ENCODE measurements at places on chromosomes 5 and 9.

GRCh38 chr9:114346146-114346545 lies 16.5 kb downstream of the ORM2 start:
- no peak for DNase-seq

DNA sequence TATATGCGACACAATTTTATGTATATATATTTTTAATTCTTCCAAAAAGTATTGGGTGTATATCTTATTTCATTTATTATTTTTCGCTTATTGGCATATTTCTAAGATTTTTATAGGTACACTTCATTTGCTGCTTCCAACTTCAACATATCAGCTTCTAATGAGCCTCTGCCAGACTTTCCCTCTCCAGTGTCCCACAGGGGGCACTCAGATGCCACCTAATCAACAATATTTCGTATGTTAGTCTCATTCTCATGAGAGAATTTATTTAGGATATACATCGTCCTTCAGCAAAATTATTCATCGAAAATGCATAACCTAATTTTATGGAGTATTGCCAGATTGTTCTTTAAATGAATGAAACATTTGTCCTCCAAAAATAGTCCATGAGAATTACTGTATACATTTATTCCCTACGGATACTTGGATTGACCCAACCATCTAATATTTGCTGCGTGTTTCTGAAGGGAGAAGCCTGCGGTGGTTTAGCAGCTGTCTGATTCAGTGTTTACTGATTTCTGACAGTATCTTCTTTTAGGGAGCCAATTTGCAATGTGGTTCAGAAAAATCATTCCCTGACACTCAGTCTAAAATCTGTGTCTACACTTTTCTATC lies 100.6 kb upstream of the SELENOP start:
- peak; percentile 37 for DNase-seq

- DNase-seq = peak; percentile 19
These were observed 5.4 kb upstream of the TIFAB start for GRCh38 chr5:135457424-135458071.

GRCh38 chr5:14131855-14132503 lies 11.2 kb upstream of the TRIO start:
- no peak for DNase-seq

DNA sequence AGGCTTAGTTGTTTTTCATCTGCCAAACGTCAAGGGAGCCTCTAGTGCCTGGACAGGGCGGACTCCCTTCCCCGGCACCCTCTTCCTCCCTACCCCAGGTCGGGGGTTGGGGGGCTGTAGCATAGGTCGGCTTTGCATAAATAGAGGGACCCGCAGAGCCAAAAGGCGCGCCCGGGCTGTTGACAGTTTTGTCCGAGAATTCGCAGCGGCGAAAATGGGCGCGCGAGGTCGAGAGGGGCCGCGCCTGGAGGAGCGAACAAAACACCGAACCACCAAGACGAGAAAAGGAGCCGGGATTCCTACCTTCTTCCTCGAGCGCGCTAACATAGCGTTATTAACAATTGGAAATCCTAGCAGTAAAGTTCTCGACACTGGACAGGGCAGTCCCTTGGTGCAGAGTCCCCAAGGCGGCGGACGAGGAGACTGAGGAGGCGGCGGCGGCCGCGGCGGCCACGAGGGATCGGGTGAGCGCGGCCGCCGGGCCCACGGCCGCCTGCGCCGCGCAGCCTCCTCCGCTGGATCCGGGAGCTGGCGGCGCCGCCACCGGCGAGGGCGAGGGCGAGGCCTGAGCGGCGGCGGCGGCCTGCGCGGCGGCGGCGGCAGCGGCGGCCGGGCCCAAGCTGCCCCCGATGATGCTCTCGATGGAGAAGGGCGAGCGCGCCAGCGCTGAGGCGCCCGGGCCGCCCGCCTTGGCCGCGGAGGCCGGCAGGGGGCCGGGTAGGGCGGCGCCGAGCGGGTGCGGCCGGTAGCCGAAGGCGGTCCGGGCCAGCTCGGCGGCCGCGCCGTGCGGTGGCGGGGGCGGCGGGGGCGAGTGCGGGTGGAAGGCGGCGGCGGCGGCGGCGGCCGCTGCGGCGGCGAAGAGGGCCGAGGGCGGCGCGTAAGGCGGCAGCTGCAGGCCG lies 1.7 kb downstream of the FOXD1 start:
- no peak for DNase-seq
